ENCODE measurements at places on chromosomes 7 and 10. TPM values are rescaled to one million over a fixed set of nuclear protein-coding genes. Genes with fewer than 3 reads are reported as not detected.

The RASA4B gene
- 1.8 TPM for total RNA-seq

The CNPY1 gene
- total RNA-seq: not detected

The TFR2 gene
- total RNA-seq: 0.14 TPM

The PAX4 gene
- not detected for total RNA-seq

The MAGI2 gene
- 8.2 TPM for total RNA-seq

The CFTR gene
- 0.14 TPM for total RNA-seq

The ZCWPW1 gene
- 1.6 TPM for total RNA-seq

The AKR1C4 gene
- total RNA-seq: not detected

The VIPR2 gene
- 0.85 TPM for total RNA-seq

The CHAT gene
- total RNA-seq: not detected

The COL1A2 gene
- total RNA-seq: 4,803 TPM

The SRGN gene
- total RNA-seq: 36.7 TPM

The GRID1 gene
- 0.09 TPM for total RNA-seq

The TMEM106B gene
- total RNA-seq: 64.7 TPM

The SORBS1 gene
- 1.5 TPM for total RNA-seq

The CCDC186 gene
- total RNA-seq: 15.1 TPM

The METTL27 gene
- total RNA-seq: 2.3 TPM

The ATG9B gene
- total RNA-seq: 0.37 TPM

The HOXA5 gene
- 1.4 TPM for total RNA-seq

The CPED1 gene
- total RNA-seq: 40.5 TPM
